ENCODE measurements at places on chromosomes 3 and 15.

DNA sequence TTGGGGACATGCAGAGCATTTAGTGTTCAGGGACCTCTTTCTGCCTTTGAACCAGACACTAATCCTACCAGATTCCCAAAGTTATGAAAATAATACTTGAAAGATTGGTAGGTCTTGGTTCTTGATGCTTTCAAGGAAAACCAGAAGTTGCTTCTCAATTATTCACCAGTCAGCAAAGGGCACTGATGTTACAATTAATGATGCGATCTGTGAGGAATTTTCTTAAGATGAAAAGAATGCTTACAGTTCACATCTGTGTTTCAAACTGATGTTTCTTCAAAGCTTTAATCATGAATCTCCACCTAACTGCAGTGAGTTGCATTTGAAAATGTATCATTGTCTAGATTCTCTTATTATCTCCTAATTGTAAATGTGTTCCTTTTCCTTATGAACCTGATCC lies 161.0 kb downstream of the NAALADL2 start:
- DNase-seq = no peak

DNA sequence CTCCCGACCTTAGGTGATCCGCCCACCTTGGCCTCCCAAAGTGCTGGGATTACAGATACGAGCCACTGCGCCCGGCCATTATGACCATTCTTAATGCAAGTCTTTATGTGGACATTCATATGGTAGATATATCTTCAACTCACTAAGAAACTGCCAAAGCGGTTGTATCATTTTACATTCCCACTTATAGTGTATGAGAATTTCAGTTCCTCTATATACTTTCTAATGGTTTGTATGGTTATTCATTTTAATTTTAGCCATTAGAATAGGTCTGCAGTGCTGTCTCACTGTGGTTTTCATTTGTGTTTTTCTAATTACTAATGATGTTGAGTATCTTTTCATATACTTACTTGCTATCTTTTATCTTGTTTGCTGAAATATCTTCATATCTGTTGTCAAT lies 32.5 kb downstream of the TCF12 start:
- DNase-seq = no peak

- no peak for DNase-seq
Measured at GRCh38 chr3:78818161-78818985, 949.4 kb downstream of the ROBO1 start.

GRCh38 chr3:13189639-13190377 lies 116.6 kb upstream of the IQSEC1 start:
- no peak for DNase-seq

DNA sequence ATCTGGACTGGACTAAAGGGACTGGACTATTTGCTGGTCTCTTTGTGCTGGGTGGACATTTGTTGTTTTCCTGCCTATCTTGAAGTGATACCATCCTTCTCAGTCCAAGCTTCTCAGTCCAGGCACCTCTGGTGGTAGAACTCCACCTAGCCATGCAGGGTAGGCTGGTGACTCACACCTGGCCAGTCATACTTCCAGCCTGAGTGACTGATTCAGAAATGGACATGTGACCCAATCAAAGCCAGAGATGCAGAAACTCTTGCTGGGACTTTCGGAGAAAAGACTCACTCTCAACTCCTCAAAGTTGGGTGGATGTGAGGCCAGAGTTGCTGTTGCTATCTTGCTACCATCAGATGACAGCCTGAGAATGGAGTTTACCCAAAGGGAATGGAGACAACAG lies 5.6 kb upstream of the ASB14 start:
- DNase-seq = no peak

GRCh38 chr3:158167737-158168557 lies 58.1 kb downstream of the RSRC1 start:
- peak; percentile 72 for DNase-seq

DNA sequence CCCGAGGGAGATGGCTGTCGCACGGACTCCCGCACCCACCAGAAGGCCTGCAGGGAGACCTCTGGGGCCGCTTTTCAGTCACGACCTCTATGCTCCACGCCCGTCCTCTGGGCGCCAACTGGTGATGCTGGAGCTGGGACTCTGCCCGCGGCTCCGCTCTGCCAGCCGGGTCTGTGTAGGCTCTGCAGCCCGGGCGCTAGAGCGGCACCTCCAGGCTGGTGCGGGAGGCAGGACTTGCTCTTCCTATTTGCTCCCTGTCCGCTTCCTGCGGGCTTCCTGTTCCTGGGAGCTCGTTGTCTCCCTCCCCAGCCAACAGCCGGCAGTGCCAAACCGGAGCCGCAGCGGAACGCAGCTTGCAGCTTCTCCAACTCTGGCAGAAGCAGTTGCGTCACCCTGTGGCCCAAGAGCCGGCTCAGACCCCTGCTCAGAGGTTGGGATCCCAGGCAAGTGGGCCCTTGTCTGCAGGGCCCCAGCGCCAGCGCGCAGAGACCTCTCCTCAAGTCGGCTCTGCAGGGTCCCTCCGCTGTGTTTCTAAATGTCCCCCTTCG lies 285.9 kb downstream of the XXYLT1 start:
- DNase-seq = no peak

DNA sequence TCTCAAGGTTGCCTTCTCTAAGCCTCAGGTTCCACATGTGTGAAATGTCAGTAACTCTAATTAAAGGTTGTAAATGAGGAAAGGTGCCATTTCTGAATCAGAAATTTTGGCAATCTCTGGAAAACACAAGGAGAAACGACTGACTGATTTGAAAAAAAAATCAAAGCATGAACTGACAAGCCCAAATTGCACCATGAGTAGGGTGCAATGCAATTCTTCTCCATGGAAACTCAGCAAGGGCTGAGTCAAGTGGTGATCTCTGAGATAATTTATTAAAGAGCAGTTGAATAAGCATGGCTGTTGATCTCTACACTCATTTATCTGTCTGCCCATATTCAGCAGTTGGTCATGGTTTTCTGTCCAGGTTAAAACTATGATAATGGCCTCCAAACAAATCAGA lies 201.6 kb upstream of the CMC1 start:
- DNase-seq = no peak

DNA sequence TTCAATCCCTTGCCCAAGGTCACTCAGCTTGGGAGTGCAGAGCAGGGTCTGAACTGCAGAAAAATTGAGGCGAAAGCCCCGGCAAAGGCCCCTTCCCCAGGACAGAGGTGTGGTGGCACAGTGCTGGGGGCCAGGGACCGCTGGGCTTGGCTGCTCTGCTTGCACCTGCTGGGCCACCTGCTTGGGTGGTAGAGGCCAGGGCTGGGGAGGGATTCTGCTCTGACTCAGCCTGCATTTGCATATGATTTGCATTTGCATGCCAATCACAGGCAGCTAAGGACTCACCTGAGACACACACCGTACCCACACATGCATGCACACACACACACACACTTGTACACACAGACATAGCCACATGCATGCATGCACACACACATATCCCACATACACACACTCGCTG lies 9.9 kb downstream of the GRM2 start:
- no peak for DNase-seq

DNA sequence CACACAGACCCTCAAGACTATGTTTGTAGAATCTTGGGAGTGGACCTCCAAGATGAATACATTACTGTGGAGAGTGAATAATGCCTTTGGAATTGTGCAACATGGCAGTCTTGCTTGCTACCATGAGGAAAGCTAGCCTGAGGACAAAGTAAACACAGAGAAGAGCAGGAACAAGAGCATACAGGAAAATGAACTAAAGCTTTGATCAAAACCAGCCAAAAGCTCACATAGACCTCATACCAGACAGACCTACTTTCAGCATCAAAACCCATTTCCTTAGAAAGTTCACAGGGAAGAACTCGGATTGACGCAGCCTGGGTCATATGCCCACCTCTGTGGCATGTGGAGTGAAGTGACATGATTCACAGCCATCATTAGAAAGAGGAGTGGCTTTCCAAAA lies 3.3 kb upstream of the RAB8B start:
- no peak for DNase-seq

All from smooth muscle cell of the brain vasculature (primary cell).